NAMALWA (cell line): ENCODE measurements at places on chromosomes 2 and 18.

DNA sequence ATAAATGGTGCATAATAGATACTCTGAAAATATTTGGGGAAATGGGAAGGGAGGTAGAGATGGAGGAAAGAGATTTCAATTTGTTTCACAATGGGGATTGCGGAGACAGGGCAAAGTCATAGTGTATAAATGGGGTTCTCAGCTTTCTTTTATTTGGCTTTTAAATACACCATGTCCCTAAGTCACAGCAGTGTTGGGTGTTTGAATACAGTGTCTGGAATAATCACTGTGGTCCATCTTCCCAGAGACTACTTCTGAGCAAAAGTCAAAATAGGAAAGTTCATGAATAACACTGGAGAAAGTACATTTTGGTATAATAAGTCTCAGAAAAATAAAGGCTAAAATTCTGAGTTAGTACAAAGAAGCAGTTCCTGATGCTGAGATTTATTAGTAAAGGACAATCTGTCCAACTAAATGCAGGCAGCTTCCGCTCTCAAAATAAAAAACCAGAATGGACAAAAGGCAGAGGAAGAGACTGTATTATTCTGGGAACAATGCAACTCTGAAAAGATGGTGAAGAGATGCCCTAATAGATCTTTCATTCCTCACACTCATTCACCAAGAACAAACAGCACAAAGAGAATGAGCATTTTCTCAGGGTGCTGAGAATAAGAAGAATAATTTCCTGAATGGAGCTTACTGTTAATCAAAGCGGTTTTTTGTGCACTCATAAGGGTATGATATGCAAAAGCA lies 295.4 kb upstream of the PIK3C3 start:
- DNase-seq = no peak

DNA sequence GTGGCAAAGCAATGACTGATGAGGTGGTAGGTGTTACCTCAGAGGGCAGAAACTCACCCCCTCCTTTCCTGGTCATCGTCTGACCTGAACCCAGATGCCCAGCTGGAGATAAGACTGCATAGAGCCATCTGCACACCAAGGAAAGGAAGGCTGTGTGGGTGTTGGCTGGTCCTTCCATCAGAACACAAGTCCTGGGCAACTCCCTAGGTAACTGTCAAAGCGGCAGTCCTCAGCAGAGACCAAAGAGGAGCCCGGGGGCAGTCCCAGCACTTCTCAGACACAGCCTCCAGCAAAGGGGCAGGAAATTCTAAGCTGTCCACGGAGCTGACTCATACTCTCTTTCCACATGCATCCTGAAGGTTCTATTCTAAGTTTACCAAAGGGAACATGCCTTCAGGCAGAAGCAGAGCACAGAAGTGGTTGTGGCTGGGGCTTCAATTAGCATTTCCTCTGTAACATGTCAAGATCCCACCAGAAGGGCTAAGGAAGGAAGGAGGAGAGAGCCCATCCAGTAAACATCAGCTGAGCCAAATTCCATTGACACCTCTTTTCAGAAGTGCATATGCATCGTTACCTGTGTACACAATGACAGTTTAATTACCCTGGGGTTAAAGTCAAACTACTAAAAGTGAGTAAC lies 54.7 kb downstream of the SPRED2 start:
- DNase-seq = no peak

DNA sequence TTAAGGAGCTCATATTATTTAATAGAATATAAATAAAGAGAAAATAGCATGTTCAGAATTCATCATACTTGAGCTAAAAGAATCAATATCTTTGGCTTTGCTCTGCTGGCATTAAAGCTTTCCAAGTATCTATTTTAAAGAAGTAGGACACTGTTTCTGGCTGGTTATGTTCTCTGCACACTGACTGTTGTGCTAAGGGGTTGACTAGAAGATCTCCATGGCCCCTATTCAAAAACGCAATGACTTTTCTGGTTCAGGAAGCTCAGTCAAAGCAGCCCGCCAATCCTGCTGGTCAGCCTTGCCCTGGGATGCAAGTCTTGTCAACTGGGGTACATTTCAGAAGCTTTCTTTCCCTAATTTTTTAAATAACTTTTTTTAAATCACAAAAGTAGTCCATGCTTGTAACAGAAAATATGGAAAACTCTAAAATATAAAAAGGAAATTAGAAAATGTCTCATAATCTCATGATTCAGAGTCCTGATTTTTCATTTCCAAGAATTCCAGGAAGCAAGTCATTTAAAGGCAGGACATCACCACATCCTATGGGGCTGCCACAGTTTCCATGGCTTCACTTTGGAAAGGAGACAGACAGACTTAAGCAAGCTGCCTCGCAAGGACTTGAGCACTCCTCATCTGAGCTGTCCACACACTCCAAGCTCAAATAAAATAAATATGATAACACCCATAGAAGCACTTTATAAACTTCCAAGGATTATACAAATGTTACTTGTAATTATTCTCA lies 195.1 kb downstream of the TXNL1 start:
- DNase-seq = no peak

DNA sequence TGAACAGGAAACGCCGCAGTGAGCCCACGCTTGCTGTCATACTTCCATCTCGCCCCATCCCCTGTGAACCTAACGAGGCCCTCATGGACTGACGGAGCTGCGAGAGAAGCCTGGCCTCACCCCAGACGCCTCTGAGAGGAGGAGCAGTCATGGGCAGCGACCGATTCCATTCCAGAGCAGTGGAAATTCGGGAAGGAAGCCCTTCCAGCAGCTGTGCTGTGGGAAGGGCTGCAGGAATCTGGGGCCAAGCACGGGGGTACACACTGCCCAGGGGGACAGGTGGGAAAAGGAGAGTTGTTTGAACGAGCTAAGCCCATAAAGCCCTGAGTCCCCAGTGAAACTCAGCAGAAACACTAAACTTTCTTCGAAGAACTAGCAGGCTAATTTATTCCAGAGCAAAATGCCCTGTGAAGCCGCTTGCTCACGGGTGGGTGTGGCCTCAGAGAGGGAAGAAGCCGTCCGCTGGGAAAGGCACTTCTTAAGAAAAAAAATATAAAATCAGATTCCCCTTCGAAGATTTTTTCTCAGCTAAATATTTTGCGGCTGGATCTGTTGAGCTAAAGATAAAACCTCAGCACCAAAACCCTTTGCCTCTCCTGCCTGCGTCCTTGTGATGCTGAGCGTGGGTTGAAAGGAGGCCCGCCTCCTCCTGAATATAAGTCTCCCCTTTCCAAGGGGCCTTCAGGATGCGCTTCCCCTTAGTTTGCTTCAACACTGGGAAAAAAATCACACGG lies 38.2 kb downstream of the ANKMY1 start:
- DNase-seq = no peak

DNA sequence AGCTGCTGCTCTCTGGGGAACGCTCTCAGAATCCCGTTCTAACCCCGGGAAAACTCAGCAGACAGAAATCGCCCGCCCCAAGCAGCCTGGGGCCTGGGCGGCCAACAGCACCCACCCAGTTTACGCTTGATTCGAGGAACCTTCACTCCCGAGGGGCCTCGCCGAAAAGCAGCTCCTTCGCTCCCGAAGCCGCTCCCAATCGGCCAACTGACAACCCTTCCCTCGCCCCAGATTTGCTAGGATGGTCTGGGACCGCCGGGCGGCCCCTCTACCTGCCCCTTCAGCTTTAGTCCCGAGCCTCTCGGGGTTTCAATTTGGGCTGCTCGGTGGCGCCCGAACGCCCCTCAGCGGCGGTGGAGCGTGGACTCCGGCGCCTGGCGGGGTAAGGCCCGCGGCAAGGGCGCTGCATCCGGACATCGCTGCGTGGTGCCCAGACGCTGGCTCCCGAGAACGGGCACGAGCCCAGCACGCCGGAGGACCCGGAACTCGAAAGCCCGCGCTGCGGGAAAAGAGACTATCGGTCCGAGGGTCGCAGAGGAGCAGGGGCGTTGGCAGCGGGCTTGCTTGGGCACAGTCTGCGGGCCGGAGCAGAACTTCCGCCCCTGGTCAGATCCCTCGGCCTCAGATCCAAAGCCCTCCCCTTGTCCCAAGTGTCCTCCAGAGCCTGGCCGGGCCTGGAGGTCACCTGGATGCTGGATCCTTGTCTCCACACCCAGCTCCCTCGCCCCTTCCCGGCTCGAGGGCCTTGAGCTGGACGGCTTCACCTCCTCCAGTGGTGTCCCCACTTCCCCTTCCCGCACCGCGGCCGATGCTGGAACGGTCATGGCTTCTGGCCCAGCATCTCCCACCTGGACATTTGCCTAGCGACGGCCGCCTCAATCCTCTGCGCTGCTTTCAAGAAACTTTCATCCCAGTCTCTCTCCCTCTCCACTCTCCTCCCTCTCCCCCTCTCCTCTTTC lies 3.0 kb upstream of the OTX1 start:
- DNase-seq = no peak

GRCh38 chr2:69375494-69376353 lies 11.3 kb downstream of the GFPT1 start:
- peak; percentile 62 for DNase-seq

DNA sequence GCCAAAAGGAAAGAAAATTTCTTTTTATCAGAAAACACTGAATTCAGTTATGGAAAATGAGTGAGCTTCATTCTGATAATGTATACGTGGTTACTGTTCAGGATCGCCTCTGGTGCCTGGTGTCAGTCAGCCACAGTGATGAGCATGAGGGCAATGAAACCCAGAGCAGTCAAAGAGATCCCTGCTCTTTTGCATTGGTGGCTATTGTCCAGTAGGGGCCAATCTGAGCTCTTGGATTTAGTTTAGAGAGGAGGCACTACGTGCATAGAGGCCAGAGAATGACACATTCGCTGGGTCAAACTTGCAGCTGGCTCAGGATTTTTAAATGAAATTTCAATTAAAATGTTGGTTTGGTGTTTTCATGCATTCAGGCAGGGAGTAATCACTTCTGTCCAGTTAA lies 522.9 kb downstream of the TMEM182 start:
- DNase-seq = no peak

- DNase-seq = no peak
Observed at GRCh38 chr18:9619990-9620389, 5.6 kb upstream of the PPP4R1 start.

DNA sequence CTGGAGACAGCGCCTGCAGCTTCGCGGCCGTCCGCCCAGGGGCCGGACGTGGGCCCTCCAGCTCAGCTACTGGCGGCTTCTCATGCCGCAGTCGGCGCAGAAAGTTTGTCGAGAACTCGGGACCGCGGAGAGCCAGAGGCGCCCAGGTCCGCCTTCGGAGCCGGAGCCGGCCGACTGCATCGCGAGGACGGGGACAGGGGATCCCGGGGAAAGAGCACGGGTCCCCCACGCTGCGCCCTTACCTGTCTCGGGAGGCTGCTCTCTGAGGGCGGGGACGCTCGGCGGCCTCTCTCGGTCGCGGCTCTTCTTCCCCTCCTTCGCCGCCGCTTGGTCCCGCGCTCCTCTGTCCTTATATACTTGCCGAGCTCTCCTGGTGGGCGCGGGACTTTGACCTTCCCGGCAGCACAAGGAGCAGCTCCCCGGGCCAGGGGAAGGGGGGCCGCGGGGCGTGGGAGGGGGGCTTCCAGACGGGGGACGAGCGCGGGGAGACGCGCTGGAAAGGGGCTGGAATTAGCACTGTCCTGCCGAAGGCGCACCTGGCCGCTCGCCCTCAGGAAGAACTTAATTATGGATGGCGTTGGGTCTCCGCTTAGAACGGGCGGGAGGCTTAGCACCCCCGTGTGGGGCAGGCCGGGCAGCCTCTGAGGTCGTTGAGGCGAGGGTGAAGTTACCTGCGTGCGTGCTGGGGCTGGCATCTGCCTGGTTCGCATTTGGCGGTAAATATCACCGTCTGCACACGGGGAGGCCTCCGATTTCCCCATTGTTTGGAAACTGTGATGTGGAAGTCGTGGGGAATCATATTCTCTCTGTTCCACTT lies at the start of gene POMC:
TSS of gene POMC (minus strand) at position 325 of the 817 bp plus-strand sequence. CDS start 3,808 bp downstream, outside the sequence.
- no peak for DNase-seq

DNA sequence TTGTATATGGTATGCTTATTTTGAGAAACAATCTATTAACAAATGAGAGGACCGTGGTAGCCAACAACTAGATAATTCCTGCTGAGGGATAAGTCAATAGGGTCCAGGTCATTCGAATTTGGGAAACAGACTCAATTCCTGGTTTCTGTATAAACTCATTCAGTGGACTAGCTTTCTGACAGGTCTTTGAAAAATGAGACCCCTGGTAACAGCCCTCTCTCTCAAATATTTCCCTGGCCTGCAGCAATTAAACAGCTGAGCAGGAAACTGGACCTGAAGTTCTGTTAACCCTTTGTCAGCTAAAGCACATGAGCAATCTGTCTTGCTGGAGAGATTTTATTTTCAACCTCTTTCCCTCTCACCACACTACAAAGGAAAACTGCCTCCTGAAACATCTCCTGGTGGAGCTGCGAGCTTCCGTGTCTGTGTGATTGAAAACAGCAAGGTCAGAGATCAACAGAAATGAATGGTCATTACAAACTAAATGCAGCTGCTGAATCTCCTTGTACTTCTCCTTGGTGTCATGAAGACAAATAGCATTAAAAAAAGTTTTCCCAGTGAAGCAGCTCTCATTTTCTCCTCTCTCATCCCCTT lies 70.3 kb upstream of the CCDC85A start:
- DNase-seq = no peak

- DNase-seq = no peak
Observed at GRCh38 chr2:1591978-1592907, 152.1 kb downstream of the PXDN start.

DNA sequence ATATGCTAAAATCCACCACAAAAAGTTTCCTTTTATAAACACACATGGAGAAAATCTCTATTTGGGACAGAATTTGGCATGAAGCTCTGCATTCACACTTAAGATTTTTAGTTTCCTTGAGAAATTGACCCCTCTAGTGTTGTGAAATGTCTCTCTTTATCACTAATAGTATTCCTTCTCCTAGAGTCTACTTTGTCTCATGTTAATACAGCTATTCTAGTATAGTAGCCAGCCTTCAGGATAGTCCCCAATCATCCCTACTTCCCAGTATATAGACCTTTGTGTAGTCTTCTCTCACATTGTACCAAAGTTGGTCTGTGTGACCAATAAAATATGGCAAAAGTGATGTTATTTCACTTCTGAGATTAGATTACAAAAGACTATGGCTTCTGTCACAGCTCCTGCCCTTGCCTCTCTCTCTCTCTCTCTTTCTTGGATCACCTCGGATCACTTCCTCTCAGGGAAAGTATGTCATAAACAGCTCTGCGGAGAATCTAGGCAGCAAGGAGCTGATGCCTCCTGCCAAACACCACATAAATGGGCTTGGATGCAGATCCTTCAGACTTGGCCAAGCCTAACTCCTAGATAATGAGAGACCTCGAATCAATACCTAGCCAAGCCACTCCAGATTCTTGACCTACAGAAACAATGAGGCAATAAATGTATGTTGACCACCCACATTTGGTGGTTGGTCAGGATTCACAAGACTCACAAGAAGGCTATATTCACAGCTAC lies 59.7 kb upstream of the NABP1 start:
- DNase-seq = no peak

DNA sequence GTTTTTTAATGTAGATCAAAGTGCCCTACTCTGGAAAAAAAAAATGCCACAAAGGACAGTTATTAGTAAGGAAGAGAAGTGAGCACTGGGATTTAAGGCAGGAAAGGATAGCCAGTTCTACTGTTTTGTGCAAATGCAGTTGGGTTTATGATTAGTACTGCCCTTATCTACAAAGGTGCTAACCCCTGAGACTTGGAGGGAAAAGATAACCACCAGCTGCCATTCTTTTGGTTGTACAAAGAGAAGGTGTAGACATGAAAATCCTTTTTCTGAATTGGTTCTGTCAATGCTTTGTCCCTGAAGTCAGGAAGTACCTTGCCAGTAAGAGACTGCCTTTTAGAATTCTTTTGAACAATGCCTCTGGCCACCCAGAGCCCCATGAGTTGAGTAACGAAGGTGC lies 11.3 kb downstream of the APLF start:
- no peak for DNase-seq
